T-cell (primary cell): ENCODE measurements at places on chromosomes 6 and 20.

DNA sequence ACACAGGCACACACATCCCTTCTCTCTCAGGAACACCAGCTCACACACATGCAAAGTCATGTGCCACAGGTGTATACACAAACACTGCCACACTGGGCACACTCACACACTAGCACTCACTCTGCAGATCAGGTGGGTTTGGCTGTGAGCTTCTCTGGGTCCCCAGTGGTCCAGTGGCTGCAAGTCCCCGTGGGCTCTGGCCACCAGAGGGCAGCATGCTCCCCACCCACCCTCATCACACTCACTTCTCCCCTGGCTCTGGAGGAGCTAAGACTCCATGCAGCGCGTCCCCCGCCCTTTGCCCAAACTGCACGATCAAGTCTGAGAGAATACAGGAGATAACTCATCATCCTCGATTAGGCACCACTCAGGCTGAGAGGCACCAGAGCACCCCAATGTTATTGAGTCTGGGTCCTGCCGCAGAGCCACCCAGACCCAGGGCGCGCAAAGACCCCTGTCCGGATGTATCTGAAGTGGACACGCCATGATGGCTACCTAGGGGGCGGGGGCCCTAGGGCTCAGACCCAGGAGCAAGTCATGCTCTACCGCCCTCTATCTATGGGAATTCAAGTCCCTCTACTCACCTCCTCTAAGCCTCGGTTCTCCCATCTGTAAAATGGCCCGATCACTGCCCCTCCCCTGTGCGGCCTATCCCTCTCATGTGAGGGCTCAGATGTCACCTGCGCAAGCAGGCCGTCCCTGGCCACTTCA, 90.5 kb downstream of the GRM4 start:
- DNase-seq, result peak; percentile 48

DNA sequence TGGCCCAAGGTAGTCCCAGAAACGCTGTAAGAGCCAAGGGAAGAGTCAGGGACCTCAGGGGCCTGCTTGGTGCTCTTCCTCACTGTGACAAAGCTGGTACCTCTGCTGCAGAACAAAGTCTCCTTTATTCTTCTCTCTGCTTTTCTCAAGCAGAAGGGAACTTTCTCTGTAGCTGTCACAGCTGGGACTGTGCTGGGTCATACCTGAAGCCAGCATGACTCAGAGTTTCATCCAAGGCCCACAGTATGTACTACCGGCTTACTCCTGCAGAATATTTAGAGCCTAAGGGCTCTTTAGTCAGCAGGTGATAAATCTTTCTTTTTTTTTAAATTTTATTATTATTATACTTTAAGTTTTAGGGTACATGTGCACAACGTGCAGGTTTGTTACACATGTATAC, 183.2 kb downstream of the TINAG start:
- DNase-seq, result no peak

GRCh38 chr6:40395066-40395697, 192.0 kb downstream of the LRFN2 start:
- no peak for DNase-seq

DNA sequence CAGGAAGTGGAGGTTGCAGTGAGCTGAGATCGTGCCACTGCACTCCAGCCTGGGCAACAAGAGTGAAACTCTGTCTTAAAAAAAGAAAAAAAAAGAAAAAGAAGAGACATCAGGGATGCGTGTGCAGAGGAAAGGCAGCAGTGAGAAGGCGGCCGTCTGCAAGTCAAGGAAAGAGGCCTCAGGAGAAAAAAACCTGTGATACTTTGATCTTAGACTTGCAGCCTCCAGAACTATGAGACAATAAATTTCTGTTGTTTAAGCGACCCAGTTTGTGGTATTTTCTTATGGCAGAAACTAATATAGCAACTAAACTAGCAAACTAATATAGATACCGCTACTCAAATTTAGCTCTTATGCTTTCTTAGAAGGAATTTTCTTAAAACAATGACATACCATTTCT, 36.1 kb downstream of the FGD2 start:
- DNase-seq, result no peak

DNA sequence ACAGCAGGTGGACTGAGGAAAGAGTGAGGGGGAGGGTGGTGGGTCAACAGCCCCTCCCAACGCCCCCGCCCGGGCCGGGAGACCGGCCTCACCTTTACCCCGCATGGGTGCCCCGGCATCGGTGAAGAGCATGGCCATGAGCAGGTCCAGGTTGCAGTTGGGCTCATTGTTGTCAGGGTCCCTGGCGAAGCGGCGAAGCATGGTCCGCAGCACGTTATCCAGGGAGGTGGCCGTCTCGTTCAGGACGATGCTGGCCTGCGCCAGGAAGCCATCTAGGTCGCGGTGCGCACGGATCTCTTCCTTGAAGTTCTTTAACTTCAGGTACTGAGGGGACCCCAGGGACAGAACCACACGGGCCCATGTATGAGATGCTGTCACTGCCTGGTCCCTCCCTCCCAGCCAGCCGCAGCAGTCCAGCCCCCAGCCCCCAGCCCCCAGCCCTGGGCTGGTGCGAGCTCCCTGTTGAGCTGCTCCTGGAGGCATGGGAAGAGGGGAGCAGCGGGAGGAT, 4.9 kb downstream of the SLC4A11 start:
- DNase-seq, result no peak

DNA sequence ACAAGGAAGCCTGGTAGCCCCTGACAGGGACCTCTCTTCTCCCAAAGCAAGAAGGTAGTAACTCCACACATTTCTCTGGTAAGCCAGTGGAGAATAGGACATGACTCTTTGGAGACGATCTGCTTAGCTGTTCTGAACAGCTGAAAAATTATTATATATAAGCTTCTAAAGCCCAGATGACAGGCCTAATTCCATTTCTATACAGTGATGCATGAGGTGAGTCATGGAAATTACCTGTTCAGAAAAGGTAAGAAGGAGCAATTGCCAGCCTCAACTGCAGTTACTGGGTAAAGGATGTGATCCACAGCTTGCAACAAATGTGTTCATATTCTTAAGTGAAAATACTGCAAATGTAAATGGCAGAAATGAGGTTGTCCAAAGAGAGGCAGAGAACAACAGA, 54.0 kb downstream of the PREP start:
- DNase-seq, result no peak

GRCh38 chr6:38012573-38012972, 193.0 kb downstream of the ZFAND3 start:
- no peak for DNase-seq

- no peak for DNase-seq
Measured at GRCh38 chr6:105849746-105850145, 236.4 kb upstream of the PRDM1 start.

GRCh38 chr20:62812181-62812906, 4.5 kb upstream of the COL9A3 start:
- no peak for DNase-seq

- DNase-seq, result no peak
Measured at GRCh38 chr20:36132802-36133211, 21.7 kb upstream of the EPB41L1 start.

DNA sequence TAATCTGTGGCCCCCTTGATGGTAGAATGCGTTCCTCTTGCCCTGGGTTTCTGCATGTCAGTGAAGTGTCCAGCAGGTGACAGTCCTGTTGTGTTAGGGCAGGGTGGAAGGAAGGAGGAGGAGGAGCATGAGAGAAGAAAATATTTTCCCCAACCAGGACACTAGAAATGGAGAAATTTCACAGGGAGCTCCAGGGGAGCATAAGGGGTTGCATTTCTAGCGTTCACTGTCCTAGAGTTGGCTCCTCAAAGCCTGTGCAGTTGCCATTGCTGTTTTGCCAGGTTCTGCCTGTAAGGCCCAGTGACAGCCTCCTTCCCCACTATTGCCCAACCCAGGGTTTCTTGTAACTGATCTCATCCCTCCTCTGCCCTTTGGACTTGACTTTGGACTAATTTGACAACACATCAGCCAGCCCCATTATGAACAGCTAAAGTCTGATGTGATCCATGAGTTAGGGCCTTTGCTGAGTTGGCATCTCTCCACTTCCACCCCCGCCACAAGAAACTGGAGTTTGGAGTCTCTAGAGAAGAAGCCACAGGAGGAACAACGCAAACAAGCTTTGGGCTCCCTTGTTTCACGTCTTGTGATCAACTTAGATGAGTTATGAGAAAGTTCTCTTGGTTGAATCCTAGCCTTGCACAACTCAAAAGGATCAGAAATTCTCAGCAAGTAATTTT, 14.0 kb upstream of the FAM50B start:
- DNase-seq, result no peak

DNA sequence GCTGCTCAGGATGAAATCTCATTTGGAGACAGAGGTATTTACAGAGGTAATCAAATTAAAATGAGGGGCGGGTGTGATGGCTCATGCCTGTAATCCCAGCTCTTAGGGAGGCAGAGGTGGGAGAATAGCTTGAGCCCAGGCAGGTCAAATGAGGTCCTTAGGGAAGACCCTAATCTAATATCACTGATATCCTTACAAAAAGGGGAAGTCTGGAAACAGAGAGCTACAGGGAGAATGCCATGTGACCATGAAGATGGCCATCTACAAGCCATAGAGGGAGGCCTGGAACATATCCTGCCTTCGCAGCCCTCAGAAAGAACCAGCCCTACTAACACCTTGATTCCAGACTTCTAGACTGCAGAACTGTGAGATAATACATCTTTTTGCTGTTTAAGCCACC, 8.3 kb downstream of the MTCL3 start:
- DNase-seq, result no peak

DNA sequence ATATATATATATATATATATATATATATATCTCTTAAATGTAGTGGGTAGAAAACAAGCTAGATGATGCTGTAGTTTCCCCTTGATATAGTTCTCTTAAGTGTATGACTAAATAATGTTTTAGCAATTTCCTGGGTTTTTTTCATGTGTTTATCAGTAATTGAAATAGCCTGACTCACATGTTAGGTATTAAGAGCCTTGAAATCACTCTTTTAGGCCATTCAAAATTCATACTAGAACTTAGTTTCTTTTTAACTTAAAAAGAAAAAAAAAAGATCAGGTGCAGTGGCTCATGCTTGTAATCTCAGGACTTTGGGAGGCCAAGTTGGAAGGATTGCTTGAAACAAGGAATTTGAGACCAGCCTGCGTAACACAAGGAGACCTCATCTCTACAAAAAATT, 44.1 kb downstream of the NKX2-4 start:
- DNase-seq, result no peak

DNA sequence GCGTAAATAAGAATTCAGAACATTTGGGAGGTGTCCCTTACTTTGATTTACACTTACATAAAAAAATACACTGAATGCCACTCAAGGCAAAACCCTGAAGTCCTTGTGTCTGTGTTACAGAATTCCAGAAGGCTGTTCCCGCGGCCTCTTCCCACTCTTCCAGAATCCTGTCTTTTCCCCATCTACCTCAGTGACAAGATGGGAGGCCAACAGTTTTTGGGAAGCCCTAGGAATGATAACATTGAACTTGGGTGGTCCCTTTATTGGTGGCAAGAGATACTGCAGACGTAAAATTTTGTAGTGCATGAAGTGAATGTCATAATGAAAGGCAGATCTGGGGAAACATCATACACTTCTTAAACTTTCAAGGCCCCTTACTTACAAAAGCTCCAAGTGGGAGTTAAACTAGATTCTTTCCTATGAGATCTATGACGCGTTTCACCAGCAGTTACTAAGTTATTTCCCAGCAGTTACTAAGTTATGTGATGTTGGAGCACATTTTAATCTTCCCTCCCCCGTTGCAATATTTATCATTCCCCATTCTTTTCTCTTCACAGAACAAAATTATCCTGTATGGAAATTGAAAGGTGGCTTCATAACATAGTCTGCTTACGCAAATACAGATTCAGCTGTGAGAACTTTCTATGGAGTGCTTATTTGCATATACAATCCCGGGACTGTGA, 79.5 kb downstream of the BCAS1 start:
- DNase-seq, result no peak

DNA sequence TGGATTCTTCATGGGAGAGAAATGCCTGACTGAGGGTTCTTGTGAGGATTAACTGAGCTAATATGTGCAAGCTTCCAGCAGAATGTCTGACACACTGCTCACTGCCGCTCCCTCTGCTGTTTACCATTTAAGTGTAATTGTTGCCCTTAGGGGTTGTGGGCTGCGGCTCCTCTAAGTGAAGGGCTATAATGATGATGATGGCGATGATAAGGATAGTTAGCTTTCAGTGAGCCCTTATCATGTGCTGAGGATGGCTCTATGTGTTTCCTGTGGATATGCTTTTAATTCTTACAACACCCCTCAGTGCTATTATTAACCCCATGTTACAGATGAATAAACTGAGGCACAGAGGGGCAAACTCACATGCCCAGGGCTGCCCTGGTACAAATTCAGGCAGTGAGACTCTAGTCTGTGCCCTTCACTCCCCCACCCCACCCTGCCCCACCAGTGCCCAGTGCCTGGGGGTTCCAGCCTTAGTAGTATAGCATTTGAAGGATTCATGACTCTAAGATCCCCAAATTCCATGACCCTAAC, 33.4 kb downstream of the TGM2 start:
- DNase-seq, result no peak

DNA sequence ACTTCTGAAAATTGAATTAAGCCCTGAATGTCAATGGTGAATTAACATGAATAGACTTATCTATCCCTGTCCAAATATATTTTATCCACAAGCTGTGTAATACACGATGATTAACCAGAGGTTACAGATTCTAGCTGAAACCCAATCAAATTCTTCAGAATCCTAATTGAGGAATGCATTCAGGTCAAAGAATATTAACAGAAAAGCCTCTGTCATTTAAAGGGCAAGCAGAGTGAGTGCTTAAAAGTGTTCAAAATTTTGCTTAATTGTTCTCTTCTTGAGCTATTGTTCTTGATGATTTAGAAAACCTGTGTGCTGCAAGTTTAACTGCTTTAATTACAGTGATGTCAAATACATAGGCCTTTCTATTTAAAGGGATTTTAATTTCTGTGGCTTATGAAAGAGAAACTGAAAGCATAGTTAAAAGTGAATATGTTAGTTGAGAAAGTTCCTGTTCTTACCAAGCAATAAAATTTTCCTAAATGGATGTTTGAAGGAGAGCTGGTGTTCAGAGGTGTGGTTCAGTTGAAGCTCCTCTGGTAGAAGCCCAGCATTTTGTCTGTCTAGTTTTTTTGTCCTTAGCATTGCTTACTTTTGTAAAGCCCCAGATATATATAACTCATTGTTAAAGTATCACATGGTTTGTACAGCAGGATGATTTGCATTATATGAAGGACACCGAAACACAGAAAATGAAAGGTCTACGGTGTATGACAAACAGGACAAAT, 466.3 kb upstream of the PLCB4 start:
- no peak for DNase-seq

GRCh38 chr6:144434308-144434990, 149.3 kb downstream of the UTRN start:
- DNase-seq, result no peak

DNA sequence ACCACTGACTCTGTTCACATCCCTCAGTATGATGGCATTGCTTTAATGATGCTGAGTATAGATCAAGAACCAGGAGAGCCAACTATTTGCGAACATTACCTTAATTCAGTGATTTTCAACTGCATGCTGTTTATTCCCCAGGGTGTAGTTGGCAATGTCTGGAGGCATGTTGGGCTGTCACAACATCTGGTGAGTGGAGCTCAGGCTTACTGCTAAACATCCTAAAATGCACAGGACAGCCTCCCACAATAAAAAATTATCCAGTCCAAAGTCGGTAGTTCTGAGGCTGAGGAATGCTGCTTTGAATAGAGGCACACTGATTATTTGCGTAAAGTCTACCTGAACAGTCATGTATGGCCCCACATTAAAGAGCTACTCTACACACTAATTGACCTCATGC, 94.8 kb upstream of the OPRM1 start:
- DNase-seq, result no peak

GRCh38 chr6:47084610-47085009, 42.5 kb upstream of the ADGRF1 start:
- no peak for DNase-seq

- no peak for DNase-seq
Measured at GRCh38 chr6:104118274-104118673, 741.4 kb downstream of the HACE1 start.
